ENCODE measurements at places on chromosomes 11 and 22. TPM values are rescaled to one million over a fixed set of nuclear protein-coding genes. Genes with fewer than 3 reads are reported as not detected.

Gene MS4A7
- polyA plus RNA-seq: 2.3 TPM

Gene TUBA8
- polyA plus RNA-seq: 30.3 TPM

DNA sequence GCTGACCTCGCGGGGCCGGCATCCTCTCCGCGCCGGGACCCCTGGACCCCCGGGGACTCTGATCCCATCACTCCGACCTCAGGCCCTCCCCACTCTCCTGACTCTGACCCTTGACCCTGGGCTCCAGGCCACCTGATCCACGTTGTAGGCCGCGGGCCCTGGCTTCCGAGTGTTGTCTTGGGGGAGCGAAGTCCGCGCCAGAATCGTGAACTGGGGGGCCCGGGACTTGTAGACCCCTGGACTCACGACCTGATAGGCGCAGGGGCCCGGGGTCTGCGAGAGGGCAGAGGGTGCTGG lies 716 bp upstream of the TYMP start:
- no peak for DNase-seq
- H3K36me3 ChIP-seq: no peaks in the 10 kb centered on the region
- peak overlapping the region; percentile 78 for H3K4me3 ChIP-seq
- no peaks in the 10 kb centered on the region for H3K27me3 ChIP-seq
- H3K27ac ChIP-seq: peak overlapping the region; percentile 100

Gene RAG2
- polyA plus RNA-seq: not detected

Gene ANGPTL5
- not detected for polyA plus RNA-seq

DNA sequence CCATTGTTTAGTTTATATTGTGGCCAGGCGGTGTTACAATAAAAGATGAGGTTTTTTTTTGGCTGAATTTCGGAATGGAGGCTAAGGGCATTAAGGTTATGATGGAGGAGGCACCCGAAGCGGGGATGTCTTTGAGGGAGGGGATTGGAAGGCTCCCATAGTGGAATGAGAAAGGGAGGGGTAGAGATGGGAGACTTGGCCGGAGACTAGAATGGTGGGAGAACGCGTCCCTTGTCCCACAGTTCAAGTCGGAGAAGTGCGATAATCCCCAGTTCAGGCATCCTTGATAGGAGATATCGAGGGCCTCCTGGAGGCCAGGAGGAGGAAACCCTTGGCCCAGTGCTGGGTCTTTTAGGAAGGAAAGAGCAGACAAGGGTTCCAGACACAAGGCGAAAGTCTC lies 21.6 kb downstream of the ZNF195 start:
- peaks cover 28% of the 10 kb centered on the region for H3K36me3 ChIP-seq
- no peak overlapping the region for H3K4me3 ChIP-seq
- no peak overlapping the region for H3K27ac ChIP-seq
- H3K4me1 ChIP-seq: no peaks in the 10 kb centered on the region
- no peaks in the 10 kb centered on the region for H3K27me3 ChIP-seq

- H3K4me3 ChIP-seq: no peak overlapping the region
- peaks cover 2% of the 10 kb centered on the region for H3K27me3 ChIP-seq
- no peak for DNase-seq
- no peak overlapping the region for H3K27ac ChIP-seq
- H3K36me3 ChIP-seq: no peaks in the 10 kb centered on the region
Observed at GRCh38 chr22:37358917-37359316, 68.4 kb downstream of the ELFN2 start.

Gene APLP2
- 29.3 TPM for polyA plus RNA-seq

- H3K4me3 ChIP-seq: no peak overlapping the region
- no peak overlapping the region for H3K27ac ChIP-seq
- DNase-seq: no peak
- H3K36me3 ChIP-seq: no peaks in the 10 kb centered on the region
Observed at GRCh38 chr11:76410851-76411357, 29.8 kb downstream of the GVQW3 start.

GRCh38 chr11:128470081-128470480 lies 117.3 kb downstream of the ETS1 start:
- peak overlapping the region; percentile 33 for H3K4me3 ChIP-seq
- H3K4me1 ChIP-seq: peaks cover 73% of the 10 kb centered on the region
- DNase-seq: no peak
- H3K27ac ChIP-seq: peak overlapping the region; percentile 91

GRCh38 chr11:14054116-14055107 lies 91.9 kb downstream of the SPON1 start:
- no peaks in the 10 kb centered on the region for H3K4me1 ChIP-seq
- H3K4me3 ChIP-seq: no peak overlapping the region
- H3K27me3 ChIP-seq: no peaks in the 10 kb centered on the region
- H3K27ac ChIP-seq: no peak overlapping the region

Gene ABCG4
- polyA plus RNA-seq: not detected

- no peak overlapping the region for H3K4me3 ChIP-seq
- no peak for DNase-seq
- H3K27ac ChIP-seq: no peak overlapping the region
- no peaks in the 10 kb centered on the region for H3K4me1 ChIP-seq
- H3K36me3 ChIP-seq: no peaks in the 10 kb centered on the region
- peaks cover 5% of the 10 kb centered on the region for H3K27me3 ChIP-seq
Observed at GRCh38 chr11:17720796-17721171, 1.4 kb downstream of the MYOD1 start.

DNA sequence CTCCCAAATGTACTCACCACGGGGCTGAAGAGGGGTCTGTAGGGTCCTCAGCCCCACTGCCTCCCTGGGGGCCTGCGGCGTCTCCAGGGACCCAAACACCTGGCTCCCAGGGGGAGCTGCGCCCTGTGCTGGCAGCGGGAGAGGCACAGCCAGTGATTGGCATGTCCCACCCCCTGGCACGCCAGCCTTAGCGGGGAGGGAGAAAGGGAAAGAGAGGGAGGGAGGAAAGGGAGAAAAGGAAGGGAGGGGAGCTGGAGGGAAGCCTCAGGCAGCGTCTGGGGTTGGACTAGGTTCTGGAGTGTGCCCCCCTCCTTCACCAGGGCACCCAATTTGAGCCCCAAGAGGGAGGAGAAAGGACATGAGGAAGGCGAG lies at the start of gene CHRM1:
Gene CHRM1, minus strand, starts transcription at position 163 of the 372 bp plus-strand sequence. CDS start 10,263 bp downstream, outside the sequence.
- peaks cover 17% of the 10 kb centered on the region for H3K27me3 ChIP-seq
- H3K4me1 ChIP-seq: peaks cover 19% of the 10 kb centered on the region
- no peak within 1 kb of the TSS for H3K27ac ChIP-seq
- no peaks in the 10 kb centered on the region for H3K36me3 ChIP-seq

Gene TECTA
- polyA plus RNA-seq: not detected

GRCh38 chr11:69142895-69143294 lies 12.8 kb upstream of the SMIM38 start:
- H3K4me3 ChIP-seq: no peak overlapping the region
- peaks cover 11% of the 10 kb centered on the region for H3K4me1 ChIP-seq
- no peaks in the 10 kb centered on the region for H3K27me3 ChIP-seq
- H3K27ac ChIP-seq: no peak overlapping the region
- no peak for DNase-seq

DNA sequence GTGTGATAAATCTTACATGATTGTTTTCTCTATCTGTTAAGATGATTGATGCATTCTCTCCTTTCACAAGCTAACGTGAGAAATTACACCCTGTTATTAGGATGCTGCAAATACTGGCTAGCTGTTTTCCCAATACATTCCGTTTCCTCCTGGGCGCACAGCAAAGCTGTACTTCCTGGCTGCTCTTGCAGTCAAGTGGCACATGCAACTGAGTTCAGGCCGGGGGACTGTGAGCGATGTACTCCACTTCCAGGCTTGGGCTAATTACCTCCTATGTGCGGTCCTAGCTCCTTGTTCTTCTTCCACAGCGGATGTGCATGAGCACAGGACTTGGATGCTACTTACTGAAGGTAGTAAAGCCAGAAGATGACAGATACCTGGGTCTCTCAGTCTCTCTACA lies 234.9 kb upstream of the SESN3 start:
- no peaks in the 10 kb centered on the region for H3K27me3 ChIP-seq
- no peaks in the 10 kb centered on the region for H3K4me1 ChIP-seq
- DNase-seq: no peak
- H3K36me3 ChIP-seq: no peaks in the 10 kb centered on the region
- no peak overlapping the region for H3K27ac ChIP-seq
- H3K4me3 ChIP-seq: no peak overlapping the region

DNA sequence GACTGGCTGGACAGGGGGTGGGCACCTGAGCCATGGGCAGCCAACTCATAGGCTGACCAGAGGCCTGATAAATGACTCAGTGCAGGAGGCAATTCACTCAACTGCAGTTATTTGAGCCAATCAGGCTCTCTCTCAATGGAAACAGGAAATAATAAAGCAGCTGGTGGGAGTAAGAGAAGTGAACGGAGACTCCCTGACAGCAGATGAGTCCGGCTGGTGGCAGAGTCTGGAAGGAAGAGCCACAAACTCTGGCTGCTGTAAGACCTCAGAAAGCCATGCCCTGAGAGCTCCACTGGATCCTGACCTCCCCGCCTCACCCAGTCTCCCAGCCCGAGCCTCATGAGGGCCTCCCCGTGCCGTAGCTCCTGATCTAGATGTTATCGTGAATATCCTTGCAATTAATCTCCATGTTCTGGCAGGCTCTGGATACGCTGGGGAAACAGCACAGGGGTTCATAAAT lies 69.8 kb downstream of the TRIM29 start:
- H3K27ac ChIP-seq: no peak overlapping the region
- no peaks in the 10 kb centered on the region for H3K36me3 ChIP-seq

Gene MB
- polyA plus RNA-seq: not detected

Gene TOP3B
- polyA plus RNA-seq: 37.8 TPM

Gene OR6A2
- polyA plus RNA-seq: not detected

DNA sequence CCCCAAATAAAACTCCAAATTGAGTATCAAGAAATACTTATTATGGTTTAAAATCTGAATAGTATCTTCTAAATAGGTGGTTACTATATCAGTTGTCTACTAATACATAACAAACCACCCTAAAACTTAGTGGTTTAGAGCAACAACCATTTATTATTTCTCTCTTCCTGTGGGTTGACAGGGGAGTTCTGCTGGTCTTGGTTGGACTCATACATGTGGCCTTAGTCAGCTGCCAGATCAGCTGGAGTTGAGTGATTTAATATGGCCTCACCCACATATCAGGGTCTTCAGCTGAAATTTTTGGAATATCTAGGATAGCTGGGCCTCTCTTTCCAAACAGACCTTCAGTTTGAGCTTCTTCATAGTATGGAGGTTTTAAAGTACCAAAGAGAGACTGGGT lies 34.5 kb downstream of the C11orf65 start:
- H3K4me1 ChIP-seq: no peaks in the 10 kb centered on the region
- no peak overlapping the region for H3K27ac ChIP-seq
- no peaks in the 10 kb centered on the region for H3K36me3 ChIP-seq
- DNase-seq: no peak

GRCh38 chr11:15189641-15190365 lies 75.1 kb downstream of the INSC start:
- no peak overlapping the region for H3K27ac ChIP-seq
- no peak overlapping the region for H3K4me3 ChIP-seq
- H3K36me3 ChIP-seq: no peaks in the 10 kb centered on the region
- H3K27me3 ChIP-seq: no peaks in the 10 kb centered on the region
- DNase-seq: no peak
- H3K4me1 ChIP-seq: no peaks in the 10 kb centered on the region

Gene FOLR2
- 1.6 TPM for polyA plus RNA-seq

GRCh38 chr11:47369676-47370075 lies 8.7 kb downstream of the SPI1 start:
- no peak overlapping the region for H3K4me3 ChIP-seq
- H3K27ac ChIP-seq: no peak overlapping the region
- no peaks in the 10 kb centered on the region for H3K27me3 ChIP-seq
- H3K4me1 ChIP-seq: peaks cover 3% of the 10 kb centered on the region
- DNase-seq: no peak

DNA sequence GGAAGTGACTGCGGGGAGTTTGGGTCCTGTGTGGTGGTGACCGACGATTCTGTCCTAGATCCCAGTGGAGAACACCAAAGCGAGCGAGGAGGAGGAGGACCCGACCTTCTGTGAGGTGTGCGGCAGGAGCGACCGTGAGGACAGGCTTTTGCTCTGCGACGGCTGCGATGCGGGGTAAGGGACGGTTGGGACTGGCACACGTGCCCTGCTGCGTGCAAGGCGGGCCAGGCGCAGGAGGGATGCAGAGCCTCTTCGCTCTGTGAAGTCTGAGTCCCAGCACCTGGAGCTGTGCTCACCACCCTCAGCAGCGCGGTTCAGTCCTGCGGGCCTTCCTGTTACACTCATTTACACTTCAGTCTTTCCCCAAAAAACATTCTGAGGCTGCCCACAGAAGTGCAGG lies 16.2 kb downstream of the PHRF1 start:
- peaks cover 30% of the 10 kb centered on the region for H3K36me3 ChIP-seq
- DNase-seq: no peak
- H3K4me1 ChIP-seq: no peaks in the 10 kb centered on the region
- H3K4me3 ChIP-seq: no peak overlapping the region
- H3K27me3 ChIP-seq: no peaks in the 10 kb centered on the region
- no peak overlapping the region for H3K27ac ChIP-seq

GRCh38 chr11:12702999-12703453 lies 28.8 kb downstream of the TEAD1 start:
- H3K4me3 ChIP-seq: no peak overlapping the region
- H3K27ac ChIP-seq: no peak overlapping the region
- H3K4me1 ChIP-seq: no peaks in the 10 kb centered on the region

Gene ESAM
- 34.2 TPM for polyA plus RNA-seq

DNA sequence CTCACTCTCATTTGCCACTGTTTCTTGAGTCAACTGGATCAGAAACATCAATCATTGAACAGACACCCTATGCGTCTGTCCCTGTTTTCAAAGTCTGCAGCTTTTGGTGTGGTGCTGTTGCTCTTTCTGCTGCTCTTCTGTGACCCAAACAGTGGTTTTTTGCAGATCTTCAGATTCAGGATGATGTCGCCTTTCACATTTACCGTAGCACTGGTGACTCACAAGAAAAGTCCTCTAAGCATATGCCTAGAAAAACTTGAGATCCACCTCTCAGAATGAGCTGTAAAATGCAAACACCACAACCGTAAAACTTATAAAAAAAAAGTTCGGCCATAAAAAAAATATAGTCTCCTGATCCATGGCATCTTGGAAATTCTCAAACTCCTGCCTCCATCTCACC lies 400.4 kb downstream of the NTM start:
- no peak overlapping the region for H3K27ac ChIP-seq
- no peak overlapping the region for H3K4me3 ChIP-seq
- H3K4me1 ChIP-seq: no peaks in the 10 kb centered on the region
- H3K36me3 ChIP-seq: no peaks in the 10 kb centered on the region
- DNase-seq: no peak
- H3K27me3 ChIP-seq: no peaks in the 10 kb centered on the region

All from GM12878 (cell line).